ENCODE measurements at places on chromosomes 5 and 9.

GRCh38 chr9:134459164-134459563 is 132.9 kb downstream of the RXRA start:
- no peak for DNase-seq

DNA sequence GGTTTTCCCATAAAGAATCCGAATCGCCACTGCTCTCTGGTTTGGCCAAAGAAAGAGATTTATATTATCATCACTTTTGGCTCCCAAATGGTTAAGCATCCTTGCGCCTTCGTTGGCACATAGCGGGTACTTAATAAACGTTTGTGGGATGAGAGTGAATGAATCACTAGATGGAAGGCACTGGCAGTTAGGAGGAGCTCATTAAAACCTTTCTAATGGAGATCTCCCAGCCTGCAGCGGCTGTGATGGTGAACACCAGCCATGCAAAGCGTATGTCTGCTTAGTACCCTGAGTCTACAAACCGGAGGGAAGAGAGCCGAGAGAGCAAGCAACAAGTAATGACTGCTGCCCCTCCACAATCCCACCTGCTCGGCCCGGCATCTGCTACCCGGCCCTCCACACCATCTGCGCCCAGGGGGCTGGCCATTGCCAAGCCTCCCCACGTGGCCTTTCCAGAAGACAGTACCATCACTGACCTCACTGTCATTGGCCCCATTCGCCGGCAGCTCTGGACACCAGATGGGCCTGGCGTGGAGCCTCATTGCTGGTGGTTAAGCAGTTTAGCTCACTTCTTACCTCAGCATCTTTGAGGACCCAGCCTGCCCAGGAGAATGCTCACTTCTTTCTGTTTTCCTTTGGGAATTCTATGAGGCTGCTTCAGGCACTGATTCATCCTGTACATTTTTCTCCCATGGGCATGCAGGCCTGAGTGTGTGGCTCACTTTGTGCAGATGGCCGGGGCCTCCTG is 39.3 kb upstream of the ANKRD33B start:
- DNase-seq = no peak

GRCh38 chr9:126985870-126986498 is 71.4 kb downstream of the RALGPS1 start:
- peak; percentile 99 for DNase-seq

GRCh38 chr5:176365351-176366231 is at the start of gene ARL10:
Gene ARL10, plus strand, starts transcription at chr5:176365487. Its CDS starts 77 bp downstream, at chr5:176365564.
- peak; percentile 40 for DNase-seq

DNA sequence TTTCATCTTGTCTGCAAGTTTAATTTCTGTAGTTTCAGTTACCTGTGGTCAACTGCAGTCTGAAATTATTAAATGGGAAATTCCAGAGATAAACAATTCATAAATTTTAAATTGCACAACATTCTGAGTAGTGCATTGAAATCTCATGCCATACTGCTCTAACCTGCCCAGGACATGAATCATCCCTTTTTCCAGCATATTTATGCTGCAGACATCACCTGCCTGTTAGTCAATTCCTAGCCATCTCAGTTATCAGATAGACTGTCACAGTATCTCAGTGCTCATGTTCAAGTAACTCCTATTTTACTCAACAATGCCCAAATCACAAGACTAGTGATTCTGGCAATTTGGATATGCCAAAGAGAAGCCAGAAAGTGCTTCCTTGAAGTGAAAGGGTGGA is 223.0 kb upstream of the GRIA1 start:
- no peak for DNase-seq

GRCh38 chr9:131915181-131915580 is 164.5 kb downstream of the MED27 start:
- no peak for DNase-seq

- no peak for DNase-seq
Measured at GRCh38 chr5:116848954-116849581, 274.4 kb upstream of the SEMA6A start.

DNA sequence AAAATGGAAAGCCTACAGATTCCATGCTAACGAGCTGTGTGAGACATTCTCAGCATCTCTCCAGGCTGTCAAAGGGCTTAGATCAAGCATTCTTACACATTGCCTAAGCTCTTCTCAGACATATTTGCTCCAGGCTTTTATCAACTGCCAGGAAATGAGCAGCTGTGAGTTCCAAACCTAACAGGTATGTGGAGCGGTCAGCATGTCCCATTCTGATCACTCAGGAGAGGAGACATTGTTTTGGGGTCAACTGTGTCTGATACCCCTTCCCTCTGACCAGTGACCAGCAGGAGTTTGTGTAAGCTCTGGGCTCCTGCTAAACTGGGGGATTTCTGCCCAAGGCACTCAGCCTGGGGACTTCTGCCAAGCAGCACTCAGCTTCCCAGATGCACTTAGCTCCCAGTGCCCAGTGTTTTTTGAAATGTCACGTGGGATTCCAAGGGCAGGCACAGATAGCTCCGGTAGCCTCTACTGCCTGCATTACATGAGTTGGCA is 229.1 kb downstream of the SEC61B start:
- no peak for DNase-seq

GRCh38 chr9:108474356-108474755 is 381.4 kb downstream of the ACTL7B start:
- DNase-seq = no peak

GRCh38 chr5:93793159-93793781 is 51.9 kb upstream of the POU5F2 start:
- DNase-seq = no peak

DNA sequence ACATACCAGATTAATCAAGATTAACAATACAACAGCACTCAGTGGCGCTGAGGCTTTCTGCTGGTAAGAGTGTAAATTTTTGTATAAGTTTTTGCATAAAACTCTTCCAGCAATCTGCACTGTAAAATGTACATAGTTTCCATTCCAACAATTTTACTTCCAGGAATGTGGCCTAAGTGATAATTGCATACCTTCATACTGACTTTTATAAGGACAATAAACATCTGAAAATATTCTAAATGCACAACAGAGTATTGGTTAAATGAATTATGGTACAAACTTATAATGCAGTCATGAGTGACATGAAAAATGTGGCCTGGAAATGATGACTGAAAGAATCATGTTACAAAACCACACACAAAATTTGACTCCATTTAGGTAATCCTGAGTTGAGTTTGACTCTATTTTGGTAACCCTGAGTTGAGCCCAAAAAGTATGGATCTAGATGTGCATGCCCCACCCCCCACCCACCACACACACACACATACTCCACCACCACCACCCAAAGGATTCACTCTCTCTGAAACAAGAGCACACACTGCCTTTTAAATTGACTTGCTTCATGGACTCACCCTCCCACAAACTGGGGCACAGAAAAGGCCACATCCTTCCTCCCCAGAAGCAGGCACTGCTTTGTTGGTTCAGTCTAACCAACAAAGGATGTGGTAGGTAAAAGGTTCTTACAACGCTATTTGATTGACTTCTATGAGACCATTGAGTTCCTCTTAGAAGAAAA is 137.6 kb downstream of the SUSD1 start:
- DNase-seq = peak; percentile 97

DNA sequence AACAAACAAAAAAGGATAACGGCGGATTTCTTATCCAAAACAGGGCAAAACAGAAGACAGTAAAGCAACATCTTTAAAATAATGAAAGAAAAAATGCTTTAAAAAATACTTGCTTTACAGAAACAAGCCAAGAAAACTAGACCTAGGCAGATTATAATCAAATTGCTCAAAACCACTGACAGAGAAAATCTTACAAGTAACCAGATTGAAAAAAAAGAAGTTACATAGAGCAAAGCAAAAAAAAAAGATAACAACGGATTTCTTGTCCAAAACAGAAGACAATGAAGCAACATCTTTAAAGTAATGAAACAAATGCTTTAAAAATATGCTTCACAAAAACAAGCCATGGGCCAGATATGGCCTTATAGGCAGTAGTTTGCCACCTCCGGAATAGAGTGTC is 51.1 kb downstream of the RICTOR start:
- DNase-seq = no peak

DNA sequence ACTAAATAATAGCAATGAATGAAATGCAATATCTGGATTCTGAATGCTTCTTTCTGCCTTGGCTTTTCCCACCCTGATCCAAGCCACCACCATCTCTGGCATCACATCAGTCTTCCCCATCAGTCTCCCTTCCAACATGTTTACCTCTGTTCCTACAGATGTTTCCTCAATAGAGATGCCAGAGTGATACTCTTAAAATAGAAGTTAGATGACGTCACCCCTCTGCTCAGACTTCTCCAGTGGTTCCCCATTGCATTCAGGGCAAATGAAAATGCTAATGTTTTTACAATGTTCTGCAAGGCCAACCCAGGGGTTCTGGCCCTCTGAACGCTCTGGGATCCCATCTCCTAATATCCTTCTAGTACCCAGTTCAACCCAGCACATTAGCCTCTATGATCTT is 305.8 kb downstream of the TRIM32 start:
- DNase-seq = peak; percentile 56

- DNase-seq = no peak
Measured at GRCh38 chr5:59591162-59591561, 302.4 kb downstream of the PDE4D start.

- no peak for DNase-seq
Measured at GRCh38 chr5:53924392-53924791, 364.0 kb downstream of the NDUFS4 start.

DNA sequence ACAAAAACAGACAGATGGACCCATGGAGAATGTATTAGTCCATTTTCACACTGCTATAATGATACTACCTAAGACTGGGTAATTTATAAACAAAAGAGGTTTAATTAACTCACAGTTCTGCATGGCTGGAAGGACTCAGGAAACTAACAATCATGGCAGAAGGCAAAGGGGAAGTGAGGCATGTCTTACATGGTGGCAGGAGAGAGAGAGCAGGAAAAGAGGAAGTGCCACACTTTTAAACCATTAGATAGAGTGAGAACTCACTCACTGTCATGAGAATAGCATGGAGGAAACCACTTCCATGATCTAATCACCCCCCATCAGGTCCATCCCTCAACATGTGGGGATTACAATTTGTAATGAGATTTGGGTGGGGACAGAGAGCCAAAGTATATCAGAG is 808.9 kb downstream of the CDH12 start:
- no peak for DNase-seq

DNA sequence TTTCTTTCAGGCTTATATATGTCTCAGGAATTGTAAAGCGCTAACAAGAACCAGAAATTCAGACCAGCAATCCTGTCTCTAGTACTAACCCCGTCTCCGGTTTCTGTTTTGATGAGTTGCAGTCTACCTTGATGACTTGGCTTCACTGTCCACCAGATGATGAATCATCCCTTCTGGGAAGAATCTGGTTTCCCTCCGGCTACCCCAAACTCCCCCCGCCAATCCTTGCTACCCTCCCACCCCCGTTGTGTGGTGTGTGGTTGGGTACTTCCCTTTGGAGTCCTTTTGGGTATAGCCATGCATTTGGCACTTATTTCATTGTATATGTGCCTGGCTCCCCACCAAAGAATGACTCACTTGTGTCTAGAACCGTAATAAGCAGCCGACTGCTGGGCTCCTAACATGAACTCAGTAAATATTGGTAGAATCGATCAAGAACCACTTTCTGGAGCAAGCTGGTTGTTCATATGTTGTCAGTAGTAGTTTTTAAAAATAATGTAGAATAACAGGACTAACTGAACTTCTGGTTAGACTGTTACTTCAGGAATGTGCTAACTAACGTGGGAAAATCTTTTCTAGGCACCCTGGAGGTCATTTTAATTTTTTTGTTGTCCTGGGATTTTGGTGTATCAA is 8.3 kb upstream of the TGFBI start:
- peak; percentile 48 for DNase-seq

DNA sequence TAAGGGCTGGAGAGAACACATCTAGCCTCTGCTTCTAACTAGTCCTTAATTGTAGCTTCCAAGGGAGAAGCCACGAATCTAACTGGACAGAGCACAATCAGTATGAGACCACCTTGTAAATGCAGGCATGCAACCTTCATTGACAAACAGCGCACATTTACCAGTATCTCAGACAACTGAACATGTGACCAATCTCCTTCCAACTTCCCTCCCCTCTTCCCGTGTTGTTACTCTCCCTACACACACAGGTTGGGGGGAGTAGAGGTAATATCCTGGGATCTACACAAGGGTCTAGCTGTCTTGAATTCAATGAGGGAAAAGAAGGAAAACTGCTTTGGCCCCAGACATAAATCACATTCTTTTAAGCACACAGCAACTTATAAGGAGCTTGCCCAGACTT is 77.6 kb downstream of the LIFR start:
- DNase-seq = no peak

DNA sequence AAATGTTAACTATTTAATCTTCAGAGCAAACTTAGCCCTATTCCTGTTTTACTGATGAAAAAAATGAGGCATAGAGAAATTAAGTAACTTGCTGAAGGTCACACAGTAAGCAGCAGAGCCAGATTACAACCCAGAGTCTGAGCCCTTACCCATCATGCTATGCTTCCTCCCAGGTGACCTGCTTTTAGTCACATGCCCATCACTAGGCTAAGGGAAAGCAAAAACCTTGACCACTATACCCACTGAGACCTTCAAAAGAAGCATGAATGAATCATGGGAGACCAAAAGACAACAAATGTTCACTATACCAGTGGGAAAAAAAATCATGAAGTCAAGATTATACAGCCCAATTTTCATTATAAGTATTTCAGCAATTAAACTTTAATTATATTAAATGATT is 5.3 kb upstream of the HAUS6 start:
- DNase-seq = no peak

- DNase-seq = no peak
Measured at GRCh38 chr5:164671640-164672039, 1166.2 kb downstream of the MAT2B start.

GRCh38 chr9:4463824-4464223 is 26.4 kb upstream of the SLC1A1 start:
- DNase-seq = no peak

- no peak for DNase-seq
Measured at GRCh38 chr5:157801-158200, 33.5 kb upstream of the LRRC14B start.

DNA sequence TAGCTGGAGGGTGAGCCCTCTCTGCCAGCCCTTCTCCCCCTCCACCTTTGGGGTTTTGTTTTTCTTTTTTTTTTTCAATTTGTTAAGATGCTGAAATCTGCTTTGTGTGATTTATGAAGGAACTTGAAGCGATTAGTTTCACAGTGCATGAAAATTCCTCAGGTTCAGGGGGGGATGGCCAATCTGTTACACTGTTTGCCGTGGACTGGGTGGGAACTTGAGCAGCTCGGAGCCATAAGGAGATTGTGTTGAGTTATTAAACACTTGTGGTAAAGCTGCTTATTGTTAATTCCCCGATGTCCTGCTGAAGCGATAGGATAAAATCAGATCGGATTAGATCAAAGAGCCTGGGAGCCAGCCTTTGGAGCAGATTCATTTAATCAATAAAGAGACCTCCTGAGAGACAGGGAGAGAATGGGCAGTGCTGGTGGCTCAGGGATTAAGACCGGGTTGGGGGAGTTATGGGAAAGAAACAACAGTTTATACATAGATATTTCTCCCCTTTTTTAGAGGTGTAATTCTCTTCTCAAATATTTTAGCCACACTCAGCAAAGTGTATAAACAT is 105.8 kb upstream of the SPATA31D4 start:
- DNase-seq = no peak

DNA sequence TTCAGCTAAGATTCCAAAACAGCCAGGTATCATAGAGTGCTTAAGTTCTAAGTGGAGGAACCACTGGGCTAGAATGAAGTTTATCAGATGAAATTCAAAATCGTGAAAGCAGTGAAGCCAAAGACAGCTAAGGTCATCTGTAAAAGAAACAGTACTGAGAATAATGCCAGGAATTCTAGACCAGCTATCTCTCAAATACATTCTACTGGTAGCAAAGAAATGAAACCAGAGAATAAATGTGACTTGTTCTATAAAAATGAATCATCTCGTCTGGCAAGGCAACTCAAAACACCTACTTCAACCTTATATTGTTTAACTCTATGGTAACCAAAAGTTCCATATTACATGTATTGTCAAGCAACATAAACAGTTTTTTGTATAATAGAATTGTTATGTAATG is 51.3 kb upstream of the RGMB start:
- no peak for DNase-seq
